Activated naive CD4-positive, alpha-beta T cell treated with anti-CD3 and anti-CD28 coated beads, Interleukin-2, amount 50 U/mL, for 16 hours (primary cell): ENCODE measurements at places on chromosomes 3 and 15.

GRCh38 chr15:52789601-52790168, 451 bp downstream of the ONECUT1 start:
- peak; percentile 12 for DNase-seq

DNA sequence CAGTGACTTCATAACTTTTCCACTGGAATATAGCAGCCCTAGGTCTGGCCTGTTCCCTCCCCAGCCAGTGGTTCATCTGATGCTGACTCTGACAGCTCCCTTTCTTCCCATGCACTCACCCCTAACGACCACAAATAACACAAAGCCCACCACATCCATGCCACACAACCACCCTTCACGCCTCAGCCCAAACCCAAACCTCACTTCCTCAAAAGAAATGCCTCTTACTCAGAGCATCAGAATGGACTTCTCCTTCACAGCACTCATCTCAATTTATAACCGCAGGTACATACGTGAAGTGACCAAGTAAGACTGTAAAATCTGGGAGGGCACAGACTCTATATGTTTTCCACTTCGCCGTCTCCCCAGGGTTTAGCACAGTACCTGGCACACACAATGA, 1.1 kb downstream of the RBSN start:
- no peak for DNase-seq

- no peak for DNase-seq
These were observed 18.3 kb downstream of the FBXO22 start for GRCh38 chr15:75921732-75922703.

DNA sequence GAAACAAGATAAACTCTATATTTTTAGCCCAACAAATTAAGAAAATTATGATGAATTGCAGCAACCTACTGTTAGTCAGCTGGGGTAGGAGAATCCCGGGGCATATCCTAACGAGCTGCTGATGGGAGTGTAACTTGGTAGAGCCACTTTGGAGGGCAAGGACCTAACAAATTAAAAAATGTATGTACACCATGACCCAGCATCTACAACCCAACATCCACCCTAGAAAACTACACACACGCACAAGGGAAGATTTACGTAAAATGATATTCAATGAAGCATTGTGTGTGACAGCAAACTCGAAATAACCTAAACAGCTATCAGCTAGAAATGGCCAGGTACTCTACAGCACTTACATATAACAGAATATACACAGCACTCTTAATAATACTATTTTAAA, 1.9 kb downstream of the BCL2A1 start:
- DNase-seq, result no peak

- DNase-seq, result peak; percentile 82
These were observed 2.6 kb upstream of the TIGIT start for GRCh38 chr3:114290911-114291901.
